SJSA1 (cell line): ENCODE measurements at places on chromosomes 6 and 20.
A peak's percentile ranks its signal among the peaks of the same experiment; 100 is the strongest.

DNA sequence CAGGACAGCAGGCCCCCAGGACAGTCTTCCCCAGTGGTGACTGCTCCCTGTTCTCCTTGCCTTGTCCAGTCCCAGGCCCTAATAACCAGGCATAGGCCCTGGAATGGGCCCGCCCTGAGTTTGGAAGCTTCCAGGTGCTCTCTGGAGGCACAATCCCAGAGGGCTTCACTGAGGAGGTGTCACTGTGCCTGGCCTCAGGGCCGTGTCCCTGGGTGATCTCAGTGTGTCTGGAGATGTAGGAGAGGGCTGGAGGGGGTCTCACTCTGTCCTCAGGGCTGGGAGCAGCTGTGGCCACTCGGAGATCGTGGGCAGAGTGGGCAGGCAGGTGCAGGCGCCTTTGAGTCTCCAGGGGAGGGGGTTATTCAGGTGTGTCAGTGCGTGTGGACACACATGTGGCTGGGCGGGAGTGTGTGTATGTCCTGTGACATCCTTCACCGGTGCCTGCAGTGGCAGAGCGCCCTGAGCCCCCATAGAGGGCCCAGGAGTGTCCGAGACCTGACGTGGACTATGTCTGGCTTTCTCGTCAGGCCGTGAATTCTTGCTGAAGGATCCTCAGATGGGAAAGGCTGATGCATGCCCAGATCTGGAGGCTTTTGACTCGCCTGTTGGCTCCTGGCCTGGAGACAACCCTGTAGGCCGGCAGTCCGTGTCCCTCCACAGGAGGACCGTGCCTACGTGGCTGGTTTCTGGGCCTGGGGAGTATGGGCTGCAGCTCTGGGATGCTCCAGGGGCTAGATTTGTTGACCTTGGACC lies 5.5 kb upstream of the NPBWR2 start:
- no peak for DNase-seq

GRCh38 chr20:44988631-44989171 lies 22.4 kb downstream of the STK4 start:
- no peak for DNase-seq

DNA sequence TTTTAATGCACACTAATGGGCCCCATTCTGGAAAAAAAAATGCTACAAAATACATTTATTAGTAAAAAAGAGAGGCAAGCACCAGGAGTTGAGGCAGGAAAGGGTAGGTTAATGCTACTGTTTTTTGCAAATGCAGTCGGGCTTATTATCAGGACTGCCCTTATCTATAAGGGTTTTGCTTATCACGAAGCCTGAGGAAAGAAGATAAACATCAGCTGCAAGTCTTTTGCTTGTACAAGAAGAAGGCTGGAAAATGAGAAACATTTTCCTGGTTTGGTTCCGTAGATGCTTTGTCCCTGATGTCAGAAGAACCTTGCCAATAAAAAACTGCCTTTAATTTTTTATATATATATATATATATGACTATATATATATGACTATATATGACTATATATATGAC lies 189.3 kb upstream of the VGLL2 start:
- no peak for DNase-seq

GRCh38 chr6:106097411-106098231 lies 11.5 kb downstream of the PRDM1 start:
- peak; percentile 58 for DNase-seq
